ENCODE measurements at places on chromosomes 1 and 21. TPM values are rescaled to one million over a fixed set of nuclear protein-coding genes. Genes with fewer than 3 reads are reported as not detected.

MPZ gene
- 3.5 TPM for total RNA-seq

FCAMR gene
- total RNA-seq = not detected

- no peak for DNase-seq
Measured at GRCh38 chr1:3504151-3504821, 49.8 kb downstream of the ARHGEF16 start.

CD5L gene
- not detected for total RNA-seq

GRCh38 chr1:56710646-56711045, 65.5 kb downstream of the PRKAA2 start:
- no peak for DNase-seq

- no peak for DNase-seq
Measured at GRCh38 chr21:37032877-37033471, 26.5 kb downstream of the RIPPLY3 start.

CLCNKB gene
- 0.81 TPM for total RNA-seq

DNA sequence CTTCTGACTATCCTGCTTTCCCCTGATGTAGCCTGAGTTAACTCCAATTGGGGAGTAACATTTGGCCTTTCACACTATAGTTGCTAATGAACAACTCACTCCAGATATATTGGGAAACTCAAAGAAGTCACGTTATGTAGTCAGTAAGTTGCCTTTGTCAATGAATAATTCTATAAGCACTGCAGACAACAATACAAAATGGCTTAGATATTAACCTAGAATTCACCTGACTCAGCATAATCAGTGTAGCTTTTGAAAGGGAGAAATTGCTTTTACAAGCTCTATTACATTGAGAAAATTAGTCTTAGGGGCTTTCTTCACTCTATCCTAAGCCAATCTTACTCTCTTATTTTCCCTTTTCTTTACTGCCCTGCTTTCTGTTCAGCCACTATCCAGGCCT, 303.5 kb upstream of the NR5A2 start:
- no peak for DNase-seq

PLA2G2A gene
- total RNA-seq = not detected

ANKRD35 gene
- 0.27 TPM for total RNA-seq

DNA sequence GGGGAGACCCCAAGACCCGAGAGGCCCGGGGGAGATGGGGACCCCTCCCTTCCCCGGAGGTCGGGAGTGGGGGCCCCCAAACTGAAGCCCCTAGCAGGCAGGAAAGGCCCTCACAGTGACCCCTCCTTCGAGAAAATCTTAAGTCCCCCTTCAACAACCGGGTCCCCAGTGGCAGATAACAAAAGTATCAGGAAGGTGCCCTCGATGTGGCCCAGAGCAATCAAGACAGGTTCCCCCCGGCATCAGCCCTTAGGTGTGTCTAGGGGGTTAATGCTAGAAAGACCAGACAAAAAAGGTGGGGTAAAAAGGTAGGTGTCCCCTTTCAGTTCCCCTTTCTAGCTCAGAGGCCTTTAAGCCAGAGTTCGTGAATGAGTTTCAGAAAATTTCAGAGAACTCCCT, 282 bp upstream of the ECE1 start:
- no peak for DNase-seq

GRCh38 chr1:213286235-213286634, 235.2 kb downstream of the RPS6KC1 start:
- no peak for DNase-seq

- no peak for DNase-seq
Measured at GRCh38 chr1:100943533-100943932, 47.6 kb downstream of the SLC30A7 start.

DNA sequence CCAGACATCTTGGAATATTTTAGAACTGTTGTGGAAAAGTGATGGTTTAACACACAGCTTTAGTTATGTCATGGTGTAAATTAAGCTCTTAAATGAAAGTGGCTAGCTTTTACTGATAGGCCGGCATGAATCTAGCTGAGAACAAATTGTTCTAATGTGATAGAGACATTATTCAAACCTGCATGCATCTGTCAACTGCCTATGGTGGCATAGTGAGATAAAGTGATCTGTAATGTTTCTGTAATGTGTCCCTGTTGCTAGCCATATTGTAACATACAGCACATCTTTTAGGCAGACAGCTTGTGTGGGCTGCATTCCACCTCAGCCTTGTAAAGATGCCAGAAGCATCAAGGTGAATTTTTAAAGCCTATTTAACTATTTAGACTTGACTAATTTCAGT, 16.0 kb downstream of the LRIG2 start:
- no peak for DNase-seq

GRCh38 chr1:99482750-99483149, 163.2 kb upstream of the PALMD start:
- DNase-seq = no peak

ANKRD45 gene
- under 0.01 TPM for total RNA-seq

- no peak for DNase-seq
Measured at GRCh38 chr1:20308569-20308968, 17.9 kb downstream of the VWA5B1 start.

USH2A gene
- total RNA-seq = under 0.01 TPM

- DNase-seq = no peak
Measured at GRCh38 chr1:16145030-16145661, 10.7 kb downstream of the EPHA2 start.

DNA sequence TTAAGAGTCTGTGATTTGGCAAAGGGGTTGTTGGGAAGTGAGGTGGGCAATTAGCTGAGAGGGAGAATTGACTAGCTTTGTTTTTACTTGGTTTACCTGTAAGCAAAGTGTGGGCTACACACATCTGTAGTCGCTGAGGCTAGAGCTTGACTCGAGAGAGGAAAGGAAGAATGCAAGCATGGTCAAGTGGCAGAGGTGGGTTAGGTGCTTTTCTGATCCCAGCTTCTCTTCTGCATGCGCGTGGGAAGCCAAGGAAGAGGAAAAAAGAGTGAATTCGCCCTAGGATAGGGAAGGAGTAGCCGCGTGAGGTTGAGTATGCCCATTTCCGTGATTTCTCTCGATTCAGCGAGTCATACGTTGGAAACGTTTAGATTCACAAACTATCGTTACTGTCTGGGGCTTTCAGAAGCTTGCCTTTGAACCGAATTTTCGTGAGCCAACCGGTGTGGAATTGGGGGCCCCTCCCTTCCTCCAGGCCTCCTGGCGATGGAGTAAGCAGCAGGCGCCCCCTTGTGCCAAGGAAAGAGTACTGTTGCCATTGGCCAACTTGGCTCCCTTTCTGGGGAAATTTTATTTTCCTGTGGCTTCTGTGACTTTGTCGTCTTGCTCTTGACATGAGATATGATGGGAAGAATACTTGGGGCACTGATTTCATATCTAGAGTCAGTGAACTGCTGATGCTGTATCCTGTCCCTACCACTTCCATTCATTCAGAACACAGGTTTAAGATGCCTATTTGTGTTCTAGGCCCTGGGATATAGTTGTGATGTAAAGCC, 1.3 kb downstream of the PIGV start:
- DNase-seq = peak; percentile 76

DNA sequence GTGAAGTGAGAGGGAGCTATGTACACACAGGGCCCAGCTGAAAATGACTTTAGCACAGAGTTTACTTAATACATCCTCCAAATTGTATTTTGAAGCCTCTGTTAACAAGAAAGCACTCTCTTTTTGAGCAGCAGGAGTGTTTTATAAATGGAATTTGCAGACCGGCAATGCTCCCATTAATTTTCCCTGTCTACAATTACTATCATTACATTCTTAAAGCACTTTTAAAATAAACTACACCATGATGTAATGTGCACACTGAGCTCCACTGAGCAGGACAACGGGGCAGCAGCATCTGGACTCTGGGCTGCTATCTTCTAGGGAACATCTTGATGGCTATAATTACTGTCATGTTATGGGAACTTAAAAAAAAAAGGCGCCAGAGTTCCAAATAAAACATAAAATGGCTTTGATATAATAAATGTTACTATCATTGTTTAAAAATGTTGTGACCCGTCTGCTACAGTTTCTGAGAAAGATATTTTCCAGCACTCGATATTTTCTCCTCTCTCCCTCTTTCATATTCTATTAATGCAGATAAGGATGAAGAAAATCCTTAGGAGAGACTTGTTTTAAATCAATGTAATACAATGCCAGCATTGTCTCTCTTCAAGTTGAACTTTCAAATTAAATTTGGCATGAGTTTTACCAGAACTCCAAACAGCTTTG, 150.9 kb downstream of the HLX start:
- DNase-seq = no peak

DNA sequence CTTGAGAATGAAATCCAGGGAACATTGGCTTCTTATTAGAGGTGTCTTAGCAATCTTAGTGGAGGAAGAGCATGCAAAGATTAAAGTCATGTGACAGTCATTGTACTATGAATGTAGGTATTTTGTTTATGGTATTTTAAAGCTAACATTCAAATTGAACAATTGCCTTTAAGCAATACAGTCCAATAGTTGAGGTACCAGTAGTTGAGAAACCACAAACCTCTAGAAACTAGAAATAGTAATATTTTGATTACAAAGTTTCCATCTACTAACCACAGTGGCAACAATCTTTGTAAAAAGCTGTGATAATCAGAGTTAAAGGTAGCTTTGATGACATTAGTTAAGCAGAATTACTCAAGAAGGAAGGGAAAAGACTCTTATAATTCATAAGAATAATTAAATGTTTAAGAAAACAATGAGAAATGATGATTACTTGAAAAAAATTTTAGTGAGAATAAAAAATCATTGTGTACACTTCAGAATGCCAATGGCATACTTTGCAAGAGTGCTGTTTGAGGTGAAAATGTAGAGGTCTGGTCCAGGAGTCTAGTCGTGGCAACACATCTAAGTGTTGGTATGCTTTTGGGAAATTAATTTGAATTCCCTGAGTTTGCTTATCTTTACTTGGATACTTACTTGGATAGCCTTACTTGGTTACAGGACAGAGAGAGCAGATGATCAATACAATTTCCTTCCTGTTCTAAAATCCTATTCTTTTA, 104.9 kb upstream of the PTGFR start:
- DNase-seq = no peak

POU3F1 gene
- 0.27 TPM for total RNA-seq

KIAA1614 gene
- total RNA-seq = 0.81 TPM

- DNase-seq = no peak
Measured at GRCh38 chr1:102262994-102263393, 266.3 kb upstream of the OLFM3 start.

CYP4A22 gene
- under 0.01 TPM for total RNA-seq

SPRR2B gene
- not detected for total RNA-seq

SLC44A3 gene
- not detected for total RNA-seq

DNA sequence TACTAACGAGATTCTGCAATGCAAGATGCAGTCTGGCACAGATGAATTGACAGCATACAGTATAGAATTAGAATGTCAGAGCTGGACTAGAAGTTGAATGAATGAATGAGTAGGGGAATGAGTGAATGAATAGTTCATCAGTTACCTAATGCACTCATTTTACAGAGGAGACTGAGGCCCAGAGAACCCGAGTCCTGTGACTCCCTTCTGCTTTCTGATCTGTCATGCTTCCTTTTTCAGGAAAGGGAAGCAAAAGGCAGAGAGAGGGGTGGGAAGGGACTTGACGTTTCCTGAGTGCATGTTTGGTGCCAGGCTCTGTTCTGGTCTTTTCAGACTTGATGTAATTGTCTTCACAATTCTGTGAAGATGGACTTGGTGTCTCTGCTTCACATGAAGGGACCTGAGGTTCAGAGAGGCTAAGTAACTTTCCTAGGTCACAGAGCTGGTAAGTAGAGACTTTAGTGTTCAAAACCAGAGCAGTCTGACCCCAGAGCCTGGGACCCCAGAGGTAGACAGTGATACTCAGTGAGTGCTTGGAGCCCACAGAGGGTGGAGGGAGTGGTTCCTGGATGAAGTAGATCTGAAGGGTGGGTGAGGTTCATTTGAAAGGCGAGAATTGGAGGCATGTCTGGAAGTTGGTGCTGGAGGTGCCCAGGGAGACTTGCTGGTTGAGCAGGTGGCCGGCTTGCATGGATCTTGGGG, 8.0 kb upstream of the MEX3A start:
- DNase-seq = no peak

DNA sequence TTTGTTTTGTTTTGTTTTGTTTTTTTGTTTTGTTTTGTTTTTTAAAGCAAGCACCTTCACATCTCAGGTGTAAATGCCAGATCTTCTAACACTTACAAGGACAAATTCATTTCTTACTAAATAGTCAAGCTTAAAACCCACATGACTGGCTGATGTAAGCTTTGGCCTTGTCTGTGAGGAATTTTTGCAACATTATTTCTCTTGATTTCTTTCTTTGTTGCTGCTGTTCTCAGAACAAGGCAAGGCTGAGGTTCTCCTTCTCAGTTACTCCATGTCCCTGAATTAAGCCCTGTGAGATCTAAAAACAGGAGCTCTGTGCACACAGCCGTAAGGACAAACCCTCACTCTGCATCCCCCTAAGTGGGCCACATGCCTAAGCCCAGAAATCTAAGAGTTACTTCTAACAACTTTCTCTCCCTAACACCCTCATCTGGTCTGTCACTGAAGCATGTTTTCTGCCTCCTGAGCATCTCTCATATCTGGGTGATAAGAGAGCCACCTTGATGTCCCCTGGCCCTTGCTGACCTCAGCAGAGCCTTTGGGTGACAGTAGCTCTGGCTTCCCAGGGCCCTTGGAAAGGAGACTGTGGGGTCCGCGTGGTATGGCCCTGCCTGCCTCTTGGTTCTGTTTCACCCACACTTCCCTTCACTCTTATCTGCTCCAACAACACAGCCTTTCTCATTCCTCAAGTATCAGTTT, 81.2 kb upstream of the HOOK1 start:
- DNase-seq = no peak

GRCh38 chr1:62784509-62785365, 805 bp downstream of the ATG4C start:
- DNase-seq = no peak

DNA sequence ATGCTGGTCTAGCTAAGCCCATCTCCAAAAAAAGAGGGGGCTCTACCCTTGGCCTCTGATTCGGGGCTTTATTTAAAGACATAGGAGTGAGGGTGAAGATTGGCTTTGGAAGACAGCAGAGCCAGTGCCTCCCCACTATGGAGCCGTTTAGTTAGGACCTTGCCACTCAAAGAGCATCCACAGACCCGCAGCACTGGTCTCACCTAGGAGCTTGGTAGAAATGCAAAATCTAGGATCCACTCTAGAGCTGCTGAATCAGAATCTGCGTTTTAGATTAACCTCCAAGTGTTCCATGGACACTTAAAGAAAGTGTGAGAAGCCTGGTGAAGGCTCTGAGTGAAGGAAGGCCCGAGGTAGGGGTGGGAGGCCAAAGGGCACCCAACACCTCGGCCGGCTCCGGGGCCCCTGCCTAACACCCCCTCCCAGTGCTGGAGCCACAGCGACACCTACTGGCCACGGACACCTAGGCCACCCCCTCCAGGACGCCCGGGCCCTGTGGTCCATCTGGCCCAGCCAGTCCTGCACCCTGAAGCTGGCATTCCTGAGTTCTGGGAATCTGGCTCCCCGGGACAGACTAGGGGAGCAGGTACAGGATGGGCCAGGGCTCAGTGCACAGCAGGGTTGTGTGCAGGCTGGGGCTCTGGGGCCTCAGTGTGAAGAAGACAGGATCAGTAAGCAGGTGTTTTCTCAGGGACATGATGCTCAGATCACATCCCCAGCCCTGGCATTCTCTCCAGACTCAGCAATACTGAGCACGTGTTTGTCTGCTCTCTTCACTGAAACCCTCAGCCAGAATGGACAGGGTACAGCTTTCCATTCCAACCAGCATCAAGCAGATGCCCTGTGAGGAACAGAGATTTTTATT, 79.2 kb downstream of the TMEM53 start:
- DNase-seq = peak; percentile 78

SPATA45 gene
- not detected for total RNA-seq

TCHH gene
- total RNA-seq = under 0.01 TPM

GRCh38 chr1:214002472-214002871, 14.7 kb downstream of the PROX1 start:
- DNase-seq = no peak
